ENCODE measurements at places on chromosomes 1 and 21.

- no peak for DNase-seq
These were observed 207.1 kb downstream of the SLC35F3 start for GRCh38 chr1:234111458-234112142.

DNA sequence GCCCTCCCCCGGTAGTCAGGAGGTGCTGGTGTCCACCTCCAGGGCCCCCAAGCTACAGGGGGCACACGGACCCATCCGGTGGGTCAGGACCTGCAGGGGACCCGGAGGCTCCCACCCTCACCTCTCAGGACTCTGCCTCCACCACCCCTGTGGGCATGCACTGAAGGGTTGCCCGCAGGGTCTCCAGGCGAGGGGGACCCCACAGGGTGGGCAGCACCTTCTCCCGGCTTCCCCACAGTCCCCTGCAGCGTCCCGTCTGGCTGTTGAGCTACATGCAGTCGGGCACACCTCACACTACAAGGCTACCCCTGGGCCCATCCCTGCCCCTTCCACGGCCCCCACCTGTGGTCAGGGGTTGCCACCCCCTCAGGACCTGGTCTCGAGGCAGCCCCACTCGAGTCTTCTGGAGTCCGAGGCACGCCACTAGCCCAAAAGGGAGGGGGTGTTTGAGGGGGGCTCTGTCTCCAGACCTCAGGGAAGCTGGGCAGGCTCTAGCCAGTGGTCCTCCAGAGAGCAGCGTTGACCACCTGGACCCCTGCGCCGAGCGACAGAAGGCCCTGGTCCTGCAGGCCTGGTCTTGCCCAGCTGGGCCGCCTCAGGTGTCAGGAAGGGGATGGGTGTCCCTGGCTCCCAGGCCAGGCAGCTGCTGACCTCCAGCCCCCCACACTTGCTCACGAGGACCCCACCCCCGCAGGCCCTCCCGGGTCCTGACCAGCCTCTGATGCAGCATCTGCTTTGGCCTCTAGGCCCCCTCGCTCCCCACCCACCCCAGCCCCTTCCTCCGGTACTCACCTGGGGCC is 9.6 kb downstream of the PARS2 start:
- no peak for DNase-seq

GRCh38 chr1:9213956-9214355 is 20.6 kb upstream of the H6PD start:
- DNase-seq, result no peak

- DNase-seq, result no peak
These were observed 1.2 kb downstream of the PSMG1 start for GRCh38 chr21:39182016-39182415.

GRCh38 chr1:99849413-99849743 is 783 bp upstream of the AGL start:
- DNase-seq, result no peak
